Activated T-cell treated with anti-CD3 and anti-CD28 coated beads for 4 hours (primary cell): ENCODE measurements at places on chromosomes 13 and 19.

GRCh38 chr13:46341112-46341711, 45.8 kb downstream of the RUBCNL start:
- DNase-seq, result no peak

DNA sequence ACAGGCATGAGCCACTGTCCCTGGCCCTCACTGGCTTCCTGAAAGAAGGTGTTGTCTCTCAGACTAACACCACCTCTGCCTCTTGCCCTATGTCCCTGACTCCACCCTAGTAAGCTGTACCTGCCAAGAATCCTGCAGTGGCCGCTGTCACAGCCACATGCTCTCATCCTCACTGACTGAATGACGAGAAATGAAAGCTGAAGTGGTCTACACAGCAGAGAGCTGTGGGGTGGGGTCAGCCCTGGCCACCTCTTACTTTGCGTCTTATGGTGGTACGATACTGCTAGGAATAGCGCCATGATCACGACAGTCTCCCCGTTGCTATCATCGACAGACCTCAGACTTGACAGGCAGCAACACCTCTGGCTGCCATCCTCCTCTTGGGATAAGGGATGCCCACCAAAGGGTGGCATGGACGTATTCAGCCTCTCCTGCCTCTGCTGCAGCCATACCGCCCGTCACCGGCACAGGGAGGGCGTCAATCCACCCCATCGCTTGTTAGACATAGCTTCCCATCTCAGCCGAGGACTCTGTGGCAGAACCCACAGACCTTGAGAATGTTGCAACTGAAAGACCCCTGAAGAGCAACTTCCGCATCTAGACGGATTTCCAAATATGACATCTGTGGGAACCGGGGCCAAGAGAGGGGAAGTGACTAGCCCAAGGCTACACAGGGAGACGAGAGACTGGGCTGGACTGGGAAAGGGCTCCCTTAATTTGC, 809 bp downstream of the MYO1F start:
- no peak for DNase-seq

DNA sequence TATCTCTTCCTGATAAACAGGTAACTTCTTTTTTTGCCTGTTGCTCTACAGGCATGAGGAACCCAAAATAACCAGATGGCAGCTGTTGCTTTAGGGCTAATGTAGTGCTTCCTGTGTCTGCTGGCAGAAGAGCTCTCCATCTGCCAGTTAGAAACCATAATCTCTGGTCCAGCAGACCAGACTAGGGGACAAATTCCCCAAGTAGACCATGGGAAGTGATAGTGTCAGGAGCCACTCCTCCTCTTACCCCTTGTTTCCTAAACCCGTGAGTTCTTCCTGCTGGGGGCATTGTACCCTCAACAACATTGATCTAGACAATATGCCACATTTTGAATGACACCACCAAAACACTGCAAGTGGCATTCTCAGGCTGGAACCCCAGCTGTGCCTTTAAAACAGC, 135.9 kb downstream of the DLEU7 start:
- DNase-seq, result no peak

DNA sequence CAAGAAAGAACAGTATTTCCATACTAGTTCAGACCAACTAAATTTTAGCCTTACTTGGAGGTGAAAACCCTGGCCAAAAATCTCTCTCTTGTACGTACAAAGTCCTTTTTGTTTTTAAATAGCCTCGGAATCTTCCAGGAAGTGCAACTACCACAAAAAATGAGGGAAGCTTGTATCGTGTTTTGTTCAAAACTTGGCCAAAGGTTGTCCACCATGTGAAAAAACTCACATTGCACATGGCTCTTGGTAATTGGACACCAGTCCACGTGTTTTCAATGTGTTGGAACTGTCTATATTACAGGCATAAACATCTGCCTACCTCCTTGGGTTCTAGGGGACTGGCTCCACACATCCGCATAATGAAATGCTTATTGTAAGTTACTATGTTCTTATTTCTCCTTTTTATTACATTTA, 15.2 kb upstream of the STRN4 start:
- DNase-seq, result no peak

DNA sequence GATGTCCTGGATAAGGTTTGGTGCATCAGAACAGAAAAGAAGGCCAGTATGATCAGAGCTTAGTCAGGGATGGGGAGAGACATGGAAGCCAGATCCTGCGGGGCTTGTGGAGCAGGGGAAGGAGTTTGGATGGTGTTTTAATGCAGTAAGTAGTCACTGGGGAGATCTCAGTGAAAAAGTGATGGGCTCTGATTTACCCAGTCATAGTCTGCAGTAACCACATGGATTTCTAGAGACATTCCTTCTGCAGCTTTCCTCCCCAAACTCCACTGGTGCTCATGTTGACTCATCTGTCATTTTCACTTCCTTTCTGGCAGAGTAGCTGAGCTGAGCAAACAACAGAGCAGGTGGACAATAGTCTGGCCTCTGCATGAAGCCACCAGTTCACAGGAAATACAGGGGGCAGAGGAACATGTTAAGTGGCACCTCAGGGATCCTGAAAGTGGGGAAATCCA, 144.1 kb downstream of the DPF1 start:
- no peak for DNase-seq

GRCh38 chr19:55586976-55587668, 6.5 kb upstream of the ZNF579 start:
- DNase-seq, result peak; percentile 90

GRCh38 chr19:30857388-30857787, 485.2 kb downstream of the ZNF536 start:
- no peak for DNase-seq
